ENCODE measurements at places on chromosomes 6 and 20.

- DNase-seq = no peak
These were observed 119.2 kb upstream of the LAMA2 start for GRCh38 chr6:128763599-128764300.

DNA sequence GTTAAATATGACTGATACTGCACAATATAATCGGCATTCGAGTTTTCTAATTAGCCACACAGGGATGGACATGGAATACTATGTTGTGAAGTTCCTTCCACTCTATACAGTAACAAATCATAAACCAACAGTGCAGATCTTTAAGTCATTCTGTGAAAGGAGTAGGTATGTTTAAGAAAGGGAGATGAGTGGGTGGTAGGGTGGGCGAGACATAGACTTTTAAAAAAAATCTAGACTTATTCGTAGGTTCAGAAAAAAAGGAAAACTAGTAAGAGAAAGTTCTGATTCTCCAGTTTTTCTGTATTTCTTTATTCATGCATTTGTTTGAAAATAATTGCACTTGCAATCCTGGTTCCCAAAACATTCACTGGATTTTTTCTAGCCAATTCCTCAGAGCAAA is 61.8 kb downstream of the SYNDIG1 start:
- DNase-seq = no peak

GRCh38 chr6:158220786-158221442 is 52.8 kb downstream of the GTF2H5 start:
- DNase-seq = peak; percentile 67

DNA sequence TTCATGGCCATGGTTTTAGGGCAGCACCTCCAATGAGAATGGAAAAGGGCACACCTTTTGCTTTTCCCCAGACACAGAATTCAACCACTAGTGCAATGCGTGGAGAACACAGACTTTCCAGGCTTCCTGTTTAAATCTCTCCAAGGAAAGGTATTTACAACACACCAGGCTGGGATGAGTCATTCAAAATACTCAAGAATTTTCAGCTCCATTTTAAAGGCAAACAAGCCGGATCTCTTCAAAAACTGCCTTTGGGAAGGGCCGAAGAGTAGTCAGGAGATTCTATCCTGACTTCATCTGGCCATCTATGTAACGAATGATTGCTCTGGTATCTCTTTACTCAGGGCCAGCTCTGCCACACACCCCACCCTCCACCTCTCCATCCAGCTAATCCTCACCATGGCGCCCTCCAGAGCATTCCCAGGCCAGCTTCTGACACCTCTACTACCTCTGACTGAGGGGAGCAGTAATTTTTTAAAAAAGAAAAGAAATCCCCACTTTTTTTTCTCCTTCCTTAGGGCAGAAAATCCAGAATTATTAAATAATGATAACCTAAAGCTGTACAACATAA is 254.6 kb downstream of the LY86 start:
- DNase-seq = no peak

- DNase-seq = peak; percentile 30
These were observed 129.2 kb upstream of the PRND start for GRCh38 chr20:4592316-4593148.

Measured in central memory CD4-positive, alpha-beta T cell (primary cell).